ENCODE measurements at places on chromosomes 4 and X.

DNA sequence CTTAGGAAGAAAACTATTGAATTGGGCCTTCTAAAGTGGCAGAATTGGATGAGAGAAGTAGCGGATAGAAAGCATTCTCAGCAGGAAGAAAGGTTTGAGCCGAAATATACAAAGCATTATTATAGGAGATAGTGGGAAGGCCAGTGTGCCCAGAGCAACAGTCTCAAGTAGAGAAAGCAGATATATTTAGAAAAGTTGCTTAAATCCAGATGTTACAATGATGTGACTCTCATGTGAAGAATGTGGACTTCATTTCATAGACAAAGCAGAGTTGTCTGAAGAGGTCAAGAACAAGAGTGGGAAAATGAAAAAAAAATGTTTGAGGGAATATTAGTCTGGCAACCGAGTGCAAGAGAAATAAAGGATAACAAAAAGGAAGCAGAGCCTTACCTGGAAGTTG is 66.9 kb downstream of the SYNPO2 start:
- no peak for DNase-seq

- no peak for DNase-seq
Measured at GRCh38 chr4:110415478-110415877, 60.5 kb upstream of the ENPEP start.

GRCh38 chrX:39176105-39176504 is 374.8 kb downstream of the MID1IP1 start:
- DNase-seq: no peak

DNA sequence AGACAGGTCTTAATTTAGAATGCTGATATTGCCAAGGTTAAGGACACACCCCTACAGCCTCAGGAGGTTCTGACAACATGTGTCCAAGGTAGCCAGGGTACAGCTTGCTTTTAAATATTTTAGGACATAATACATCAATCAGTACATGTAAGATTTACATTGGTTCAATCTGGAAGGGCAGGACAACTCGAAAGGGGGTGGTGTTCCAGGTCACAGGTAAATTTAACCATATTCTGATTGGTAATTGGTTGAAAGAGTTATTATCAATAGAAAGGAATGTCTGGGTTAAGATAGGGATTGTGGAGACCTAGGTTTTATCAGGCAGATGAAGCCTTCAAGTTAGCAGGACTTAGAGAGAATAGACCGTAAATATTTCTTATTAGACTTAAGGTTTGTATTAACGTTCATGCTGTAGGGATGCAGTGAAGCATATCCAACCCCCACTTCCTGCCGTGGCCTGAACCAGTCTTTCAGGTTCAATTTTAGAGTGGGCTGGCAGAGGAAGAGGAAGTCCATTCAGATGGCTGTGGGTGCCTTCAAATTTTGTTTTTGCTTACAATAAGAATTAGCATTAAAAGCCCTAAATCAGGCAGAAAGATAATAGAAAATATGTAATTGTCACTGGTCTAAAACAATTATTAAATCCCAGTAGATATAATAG is 136.5 kb upstream of the GALNTL6 start:
- no peak for DNase-seq

DNA sequence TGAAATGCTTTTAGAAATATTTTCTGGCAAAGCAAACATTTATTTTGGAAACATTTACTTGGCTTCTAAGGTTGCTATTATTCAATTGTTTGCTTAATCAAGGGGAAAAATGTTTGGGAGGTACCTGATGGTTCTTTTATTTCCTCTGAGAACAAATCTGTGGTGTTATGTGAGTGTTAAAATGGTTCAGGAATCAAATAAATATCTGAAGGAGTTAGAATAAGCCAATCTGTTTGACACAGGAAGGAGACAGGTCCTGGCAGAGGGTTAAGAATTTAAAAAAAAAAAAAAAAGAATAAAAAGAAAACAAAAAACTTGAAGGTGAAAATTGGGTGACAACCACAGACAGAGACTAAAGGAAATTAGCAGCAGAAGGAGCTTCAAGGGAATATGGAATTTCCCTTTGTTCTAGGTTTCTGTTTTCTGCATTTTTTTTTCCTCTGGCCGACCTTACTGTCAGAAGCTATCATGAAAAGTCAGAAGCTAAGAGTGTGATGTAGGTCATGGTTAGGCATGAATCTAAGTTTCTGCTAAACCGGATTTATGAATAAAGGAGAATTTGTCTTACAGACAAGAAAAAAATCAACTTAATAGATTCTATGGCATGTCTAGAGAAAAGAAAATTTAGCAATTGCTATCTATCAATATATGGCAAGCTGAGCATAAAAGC is 78.6 kb upstream of the PNPLA4 start:
- DNase-seq: no peak

DNA sequence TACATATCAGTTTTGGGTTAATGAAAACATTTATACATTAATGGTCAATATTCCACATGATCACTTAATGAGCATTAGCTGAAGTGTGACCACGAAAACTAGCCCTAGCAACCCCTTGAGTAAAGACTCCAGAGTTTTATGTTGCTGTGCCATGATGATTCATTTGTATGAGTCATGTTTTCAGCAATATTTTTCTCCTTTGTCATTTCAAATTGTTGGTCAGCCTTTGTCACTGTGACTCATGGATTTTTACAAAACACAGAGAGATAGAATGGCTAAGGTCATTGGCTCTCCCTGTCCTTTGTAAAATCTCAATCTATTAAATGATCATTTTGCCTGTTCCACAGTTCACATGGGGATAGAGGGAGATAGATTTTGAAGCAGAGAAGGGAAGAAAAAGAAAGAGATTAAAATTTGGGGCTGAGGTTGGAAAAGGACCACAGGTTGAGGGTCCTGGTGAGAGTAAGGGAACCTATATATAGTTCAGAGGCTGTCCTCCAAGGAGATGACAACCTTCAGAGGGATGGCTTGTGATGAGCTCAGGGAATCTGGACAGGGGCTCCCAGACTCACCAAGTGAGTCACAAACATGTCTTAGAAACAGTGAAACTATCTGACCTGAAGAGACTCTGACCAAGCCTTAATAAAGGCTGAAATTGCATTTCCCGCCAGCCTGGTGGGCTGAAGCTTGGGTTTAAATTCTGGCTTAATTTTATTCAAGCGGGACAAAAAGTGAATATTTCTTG is 25.6 kb downstream of the NR0B1 start:
- DNase-seq: no peak

DNA sequence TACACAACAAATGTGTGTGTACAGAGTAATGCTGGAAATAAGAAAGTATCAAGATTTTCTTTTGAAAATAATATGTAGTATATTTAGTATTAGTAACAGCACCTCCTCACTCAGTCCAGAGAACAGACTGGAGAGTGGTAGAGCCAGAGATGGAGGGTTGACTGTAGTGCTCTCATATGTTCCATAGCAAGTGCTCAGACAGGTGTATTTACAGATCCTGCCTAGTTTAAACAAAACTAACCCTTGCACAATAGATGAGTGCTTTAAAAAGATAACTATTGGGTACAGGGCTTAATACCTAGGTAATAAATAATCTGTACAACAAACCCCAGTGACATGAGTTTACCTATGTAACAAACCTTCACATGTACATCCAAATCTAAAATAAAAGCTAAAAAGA is 381.0 kb upstream of the EMCN start:
- DNase-seq: no peak

DNA sequence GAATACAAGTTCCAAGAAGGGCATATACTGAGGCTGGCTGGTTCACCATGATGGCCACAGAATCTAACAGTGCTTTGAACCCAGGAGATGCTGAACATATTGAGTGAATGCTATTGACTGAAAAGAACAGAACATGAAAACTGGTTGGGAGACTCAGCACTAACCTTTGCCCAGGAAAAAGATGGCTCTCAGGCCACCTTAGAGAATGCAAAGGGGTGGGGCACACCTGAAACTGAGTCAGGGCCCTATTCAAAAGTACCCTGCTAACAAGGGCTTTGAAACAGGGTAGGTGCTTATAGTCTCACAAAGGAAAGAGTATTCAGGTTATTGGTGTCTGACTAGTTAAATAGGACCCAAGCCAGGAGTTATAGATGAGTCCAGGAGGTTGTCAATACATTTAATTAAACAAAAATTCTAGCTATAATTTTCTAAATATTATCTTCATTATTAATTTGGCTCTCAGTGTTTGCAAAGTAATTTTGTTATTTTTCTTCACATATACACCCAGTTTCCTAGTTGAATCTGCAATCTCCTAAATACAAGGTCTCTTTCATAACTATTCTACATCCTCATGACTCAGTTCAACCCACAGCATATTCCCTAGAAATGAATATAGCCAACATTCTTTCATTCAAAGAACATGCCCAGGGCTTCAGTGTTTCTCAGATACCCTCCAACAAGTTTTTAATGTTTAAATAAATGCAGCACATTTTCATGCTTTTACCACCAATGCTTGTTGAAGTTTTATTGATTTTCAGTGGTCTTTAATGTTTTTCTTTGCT is 144.2 kb upstream of the RAPGEF2 start:
- no peak for DNase-seq

- no peak for DNase-seq
Measured at GRCh38 chrX:6758234-6758633, 223.3 kb upstream of the VCX3A start.

- no peak for DNase-seq
Measured at GRCh38 chrX:72712094-72712755, 1.9 kb downstream of the PHKA1 start.

DNA sequence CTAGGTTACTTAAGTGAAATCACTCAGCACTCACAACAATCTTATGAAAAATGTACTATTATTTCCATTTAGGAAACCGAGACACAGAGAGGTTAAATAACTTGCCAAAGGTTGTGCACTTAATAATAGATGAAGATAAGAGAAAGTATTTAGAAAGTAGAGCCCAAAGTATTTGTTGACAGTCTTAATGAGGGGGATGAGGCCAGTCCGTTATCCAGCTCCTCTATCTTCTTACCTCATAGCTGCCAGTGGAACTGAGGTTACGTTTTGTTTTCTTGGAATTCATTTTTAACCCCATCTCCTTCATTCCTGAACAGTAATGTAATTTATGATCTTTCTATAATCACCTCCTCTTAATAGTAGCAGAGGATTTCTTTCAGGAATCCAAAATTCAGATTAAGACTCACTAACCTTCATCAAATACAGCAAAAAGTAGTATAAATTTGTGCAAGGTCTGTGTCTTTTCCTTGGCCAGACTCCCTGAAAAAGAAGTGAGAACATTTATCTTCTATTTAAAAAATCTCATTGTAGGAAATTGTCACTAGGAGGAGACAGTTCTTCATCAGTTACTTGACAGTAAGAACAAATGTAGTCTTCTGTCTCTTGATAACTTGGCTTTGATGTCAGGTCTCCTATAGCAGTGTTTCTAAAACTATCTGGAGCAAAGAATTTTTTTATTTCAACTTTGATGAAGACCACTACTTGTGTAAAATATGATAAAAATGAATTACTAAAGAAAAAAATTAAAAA is 35.5 kb downstream of the F8 start:
- DNase-seq: no peak

DNA sequence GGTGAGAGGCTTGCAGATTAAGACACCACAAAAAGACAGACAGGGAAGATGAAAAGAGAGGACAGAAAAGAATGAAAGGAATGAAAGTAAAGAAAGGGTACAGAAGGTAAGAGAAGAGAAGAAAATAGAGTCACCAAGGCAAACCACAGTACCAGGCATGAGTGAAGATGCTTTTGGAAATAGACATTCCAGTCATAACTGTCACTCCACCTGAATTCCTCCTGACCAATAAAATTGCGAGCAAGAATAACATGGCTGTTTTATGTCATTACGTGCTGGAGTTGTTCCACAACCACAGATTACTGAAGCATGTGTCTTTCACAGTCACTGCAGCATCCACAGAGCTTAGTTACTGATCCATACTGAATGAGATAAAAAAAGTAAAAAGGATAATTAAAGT is 864.9 kb upstream of the SLIT2 start:
- DNase-seq: no peak
